NCI-H1930 (cell line): ENCODE measurements at places on chromosomes 12 and 14.

DNA sequence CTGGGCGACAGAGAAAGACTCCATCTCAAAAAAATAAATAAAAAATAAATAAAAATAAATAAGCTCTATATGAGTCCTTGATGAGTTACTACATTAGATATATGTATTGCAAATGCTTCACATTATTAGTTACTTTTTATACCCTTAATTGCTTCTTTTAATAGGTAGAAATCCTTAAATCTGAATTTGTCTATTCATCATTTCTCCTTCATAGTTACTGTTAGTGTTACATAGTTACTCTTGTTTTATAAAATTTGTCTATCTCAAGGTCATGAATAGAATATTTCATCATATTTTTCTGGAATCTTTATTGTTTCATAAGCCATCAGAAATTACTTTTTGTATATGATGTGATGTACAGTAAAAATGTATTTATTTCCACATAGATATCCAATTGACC, 1624.8 kb upstream of the FLRT2 start:
- DNase-seq = no peak

DNA sequence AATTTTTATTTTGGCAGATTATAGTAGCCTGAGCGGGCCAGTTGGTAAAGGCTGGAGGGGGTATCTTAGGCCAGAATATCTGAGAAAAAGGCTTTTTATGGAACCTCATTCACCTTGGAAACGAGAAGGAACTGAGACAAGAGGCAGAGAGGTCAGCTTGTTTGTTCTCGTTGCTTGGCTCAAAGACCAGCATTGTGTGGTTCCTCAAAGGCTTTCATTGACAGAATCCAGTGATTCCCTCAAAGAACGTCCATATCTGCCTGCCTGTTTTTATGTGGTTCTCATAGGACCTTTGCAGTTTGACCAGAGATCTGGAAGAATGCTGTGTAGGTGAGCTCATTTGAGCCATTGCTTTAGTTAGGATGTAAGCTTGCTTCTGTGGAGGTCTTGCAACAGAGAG, 117.3 kb downstream of the CFAP54 start:
- DNase-seq = no peak

DNA sequence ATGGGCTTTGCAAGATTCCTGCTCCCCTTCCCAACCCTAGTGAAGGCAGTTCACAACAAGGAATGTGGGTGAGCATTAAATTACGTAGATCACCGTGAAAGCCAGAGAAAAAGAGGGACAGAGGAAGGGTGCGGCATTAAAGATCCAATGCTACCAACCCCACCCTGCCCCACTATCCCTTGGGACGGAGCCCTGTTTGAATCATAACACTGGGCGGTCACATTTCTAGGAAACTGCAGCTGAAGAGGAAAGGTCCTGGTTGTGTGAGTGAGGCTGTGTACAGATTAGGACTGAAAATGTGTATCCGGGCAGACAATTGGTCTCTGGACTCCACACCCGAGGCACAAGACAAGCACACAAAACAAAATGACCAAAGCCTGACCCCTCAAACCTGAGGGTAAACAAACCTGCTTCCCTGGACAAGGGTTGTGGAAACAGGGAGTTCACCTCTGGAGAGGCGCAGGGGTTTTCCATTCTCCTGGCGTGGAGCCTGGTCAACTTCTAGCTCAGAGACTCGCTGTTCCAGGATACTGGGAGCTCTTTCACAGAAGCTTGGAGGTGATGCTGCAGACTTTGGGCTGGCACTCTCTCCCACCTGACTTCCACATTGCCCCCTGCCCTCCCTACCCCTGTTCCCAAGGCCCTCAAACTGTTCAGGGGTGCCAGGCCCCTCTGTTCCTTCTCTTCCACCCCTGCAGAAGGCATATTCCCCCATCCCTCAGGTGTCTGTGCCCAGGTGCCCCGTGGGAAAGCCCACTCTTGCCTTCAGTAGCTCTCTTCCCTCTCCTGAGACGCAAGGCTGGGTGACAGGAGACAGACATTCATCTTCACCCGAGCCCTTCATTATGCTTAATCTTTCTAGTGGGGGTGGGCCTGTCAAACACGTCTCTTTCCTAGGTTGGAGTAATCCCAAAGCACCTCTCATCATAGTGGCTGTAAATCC, 16.5 kb downstream of the NINJ2 start:
- DNase-seq = no peak

DNA sequence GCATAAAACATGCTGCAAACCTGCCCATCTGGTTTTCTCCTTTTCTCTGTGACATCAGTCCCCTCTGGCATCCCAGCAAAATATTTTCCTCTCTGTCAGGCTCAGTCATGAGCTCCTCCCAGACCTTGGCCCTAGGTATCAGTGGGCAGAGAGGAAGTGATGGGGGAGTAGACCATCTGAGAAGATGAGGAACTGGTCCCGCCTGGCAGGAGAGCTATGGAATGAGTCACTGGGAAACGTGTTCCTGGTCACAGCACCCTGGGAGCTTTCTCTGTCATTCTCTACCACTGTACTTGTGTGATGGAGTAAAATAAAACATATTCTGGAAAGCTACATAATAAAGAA, 5.0 kb upstream of the SRSF9 start:
- no peak for DNase-seq

DNA sequence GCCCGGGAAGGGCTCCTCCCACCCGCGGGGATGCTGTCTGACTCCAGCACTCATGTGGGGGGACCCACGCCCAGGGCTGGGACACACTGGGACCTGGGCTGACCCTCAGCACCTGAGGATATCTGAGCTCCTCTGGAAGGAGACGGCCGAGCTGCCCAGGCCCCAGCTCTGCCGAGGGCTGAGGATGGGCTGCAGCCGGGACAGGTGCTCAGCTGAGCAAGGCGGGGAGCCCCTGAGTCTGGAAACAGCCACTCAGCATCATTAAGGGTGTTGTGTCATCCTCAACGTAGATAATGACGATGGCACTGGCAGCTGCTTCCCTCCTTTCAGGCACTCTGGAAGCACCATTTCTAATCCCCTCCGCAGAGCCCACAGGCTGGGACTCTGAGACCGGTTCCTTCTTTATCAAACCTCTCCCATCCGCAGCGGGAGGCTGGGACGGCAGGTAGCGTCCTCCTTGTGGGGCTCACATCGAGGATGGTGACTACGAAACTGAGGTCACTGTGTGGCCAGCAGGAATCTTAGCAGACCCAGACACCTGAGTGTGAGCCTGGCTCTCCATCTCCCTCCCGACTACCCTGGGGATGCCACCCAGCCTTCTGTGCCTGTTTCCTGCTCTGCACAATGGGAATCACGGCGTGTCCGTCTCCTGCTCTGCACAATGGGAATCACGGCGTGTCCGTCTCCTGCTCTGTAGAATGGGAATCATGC, 26.7 kb upstream of the SFSWAP start:
- no peak for DNase-seq

DNA sequence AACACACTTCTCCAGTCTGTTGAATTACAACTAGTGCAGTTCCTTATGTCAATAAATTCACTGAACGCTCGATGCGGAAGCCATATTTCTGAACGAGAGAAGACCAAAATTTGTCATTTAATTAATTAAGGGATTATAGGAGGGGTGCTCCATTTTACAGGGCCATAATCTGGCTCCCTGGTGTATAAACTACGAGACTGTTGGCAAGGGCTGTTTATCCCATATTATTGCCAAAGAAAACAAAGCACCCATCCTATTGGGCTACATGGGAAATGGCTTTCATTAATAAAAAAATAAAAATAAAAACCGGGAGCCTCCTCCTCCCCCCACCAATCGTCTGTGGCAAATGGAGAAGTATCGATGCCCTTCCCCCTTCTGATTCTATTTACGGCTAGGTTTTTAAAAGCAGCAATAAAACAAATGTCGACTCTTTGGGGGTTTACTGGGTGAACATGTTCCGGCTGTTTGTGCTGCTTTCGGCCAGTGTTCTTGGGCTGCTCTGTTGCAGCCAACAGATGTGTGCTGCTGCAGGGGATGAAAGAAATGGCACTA, 24.8 kb downstream of the ATF7 start:
- no peak for DNase-seq

GRCh38 chr12:46774322-46774633, 51.5 kb downstream of the SLC38A4 start:
- DNase-seq = no peak
